Hair follicle dermal papilla cell (primary cell): ENCODE measurements at places on chromosomes 4 and X. TPM values are rescaled to one million over a fixed set of nuclear protein-coding genes. Genes with fewer than 3 reads are reported as not detected.

The ADH1A gene
- total RNA-seq: not detected in 2 replicates

The MGARP gene
- 14.9 and 58.0 TPM in 2 replicates for total RNA-seq

The DNAAF6 gene
- not detected in 2 replicates for total RNA-seq

The CLDN34 gene
- total RNA-seq: not detected in 2 replicates

The CT45A3 gene
- not detected in 2 replicates for total RNA-seq

The RNF150 gene
- 19.1 and 20.8 TPM in 2 replicates for total RNA-seq

The SPATA4 gene
- 0.32 TPM in 1 of 2 replicates, not detected in the other for total RNA-seq

The PGAM4 gene
- not detected in 2 replicates for total RNA-seq

The DRP2 gene
- 3.0 and 3.4 TPM in 2 replicates for total RNA-seq

The COL4A6 gene
- total RNA-seq: 0.16 and 0.36 TPM in 2 replicates

The CT45A1 gene
- not detected in 2 replicates for total RNA-seq

The HNRNPH2 gene
- 55.3 and 60.6 TPM in 2 replicates for total RNA-seq

The ASB12 gene
- 0.16 TPM in 1 of 2 replicates, not detected in the other for total RNA-seq

The GPR34 gene
- not detected in 2 replicates for total RNA-seq

The TRMT2B gene
- 8.9 and 12.0 TPM in 2 replicates for total RNA-seq

The GPR143 gene
- total RNA-seq: not detected in 2 replicates

The TXK gene
- 0.32 and 1.6 TPM in 2 replicates for total RNA-seq

The SPANXA2 gene
- not detected in 2 replicates for total RNA-seq

The KIT gene
- 3.3 and 6.8 TPM in 2 replicates for total RNA-seq

The SLC16A2 gene
- total RNA-seq: 29.5 and 29.9 TPM in 2 replicates

The HTN3 gene
- total RNA-seq: not detected in 2 replicates

The ZNF157 gene
- 0.12 TPM in 1 of 2 replicates, not detected in the other for total RNA-seq

The RHOXF2 gene
- not detected in 2 replicates for total RNA-seq

The TMSB15A gene
- 0.32 and 1.3 TPM in 2 replicates for total RNA-seq

The FAM236D gene
- total RNA-seq: not detected in 2 replicates

The KCNIP4 gene
- not detected in 2 replicates for total RNA-seq

The ARAP2 gene
- 6.7 and 7.0 TPM in 2 replicates for total RNA-seq

The FDCSP gene
- total RNA-seq: not detected in 2 replicates

The RIPPLY1 gene
- not detected in 2 replicates for total RNA-seq

The MXRA5 gene
- 101 and 148 TPM in 2 replicates for total RNA-seq

The RXFP1 gene
- 1.6 and 2.1 TPM in 2 replicates for total RNA-seq

The ADH1B gene
- 15.2 and 43.5 TPM in 2 replicates for total RNA-seq

The DTHD1 gene
- total RNA-seq: not detected in 2 replicates

The TRIM2 gene
- total RNA-seq: 88.8 and 122 TPM in 2 replicates

The MAMLD1 gene
- total RNA-seq: 1.7 and 1.9 TPM in 2 replicates

The TRIM61 gene
- 3.4 and 3.9 TPM in 2 replicates for total RNA-seq

The GPC3 gene
- total RNA-seq: not detected in 2 replicates

The CDX4 gene
- not detected in 2 replicates for total RNA-seq

The NHS gene
- 8.9 and 11.0 TPM in 2 replicates for total RNA-seq

The FGD1 gene
- 12.5 and 14.4 TPM in 2 replicates for total RNA-seq

The SAGE1 gene
- total RNA-seq: not detected in 2 replicates

The FAAH2 gene
- total RNA-seq: 0.24 and 0.32 TPM in 2 replicates

The SLIT2 gene
- 92.7 and 110 TPM in 2 replicates for total RNA-seq
